ENCODE measurements at places on chromosomes 5 and 9.

- no peak for DNase-seq
These were observed 3.9 kb upstream of the FKTN start for GRCh38 chr9:105554042-105554441.

DNA sequence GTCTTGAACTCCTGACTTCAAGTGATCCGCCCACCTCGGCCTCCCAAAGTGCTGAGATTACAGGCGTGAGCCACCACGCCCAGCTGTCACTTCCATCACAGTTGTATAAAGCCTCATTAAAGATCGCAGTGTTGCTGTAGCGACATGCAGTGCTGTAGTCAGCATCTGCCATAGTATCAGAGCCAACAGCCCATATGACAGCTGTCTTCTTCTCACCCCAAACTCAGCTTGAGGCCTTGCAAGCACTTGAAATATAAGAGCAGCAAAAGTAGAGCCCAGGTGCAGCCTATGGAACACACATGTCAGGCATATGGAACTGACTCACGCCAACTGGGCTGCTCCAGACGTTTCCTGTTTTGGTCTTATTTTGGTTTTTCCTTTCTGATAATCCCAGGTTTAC lies 167.8 kb downstream of the TRIO start:
- DNase-seq: no peak

DNA sequence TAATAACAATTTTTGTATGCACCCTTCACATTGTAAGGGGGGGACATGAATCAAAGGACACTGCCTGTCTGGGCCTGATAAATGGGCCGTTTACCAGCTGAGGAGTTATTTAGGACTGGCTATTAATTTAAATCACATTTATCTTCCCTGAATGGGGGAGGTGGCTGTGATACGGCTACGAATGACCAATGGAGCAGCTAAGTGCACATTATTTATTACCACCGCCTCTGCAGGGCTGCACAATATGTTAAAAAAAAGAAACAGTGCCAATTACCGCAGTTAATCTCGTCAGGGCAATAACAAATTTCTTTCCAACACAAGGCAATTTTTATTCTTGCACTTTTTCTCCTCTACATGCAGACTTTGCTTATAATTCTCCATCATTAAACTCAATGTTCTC lies 318.4 kb downstream of the IRX2 start:
- no peak for DNase-seq

DNA sequence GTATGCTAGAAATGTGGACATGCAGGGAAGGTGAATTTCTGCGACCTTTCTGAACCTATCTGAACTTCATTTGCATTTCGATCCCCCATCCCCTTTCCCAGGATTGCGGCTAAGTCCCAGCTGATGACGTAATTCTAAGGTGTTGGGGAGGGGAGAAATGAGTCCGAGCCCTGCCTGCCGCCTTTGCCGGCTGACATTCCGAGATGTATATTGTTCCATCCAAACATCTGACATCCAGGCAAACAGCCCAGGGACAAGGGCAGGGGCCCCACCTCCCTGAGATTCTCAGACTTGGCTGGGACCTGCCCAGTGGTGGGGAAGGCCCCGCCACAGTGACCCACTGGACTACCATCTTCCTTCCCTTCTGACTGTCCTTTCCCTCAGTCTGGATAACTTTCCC lies 494.6 kb downstream of the ENC1 start:
- DNase-seq: no peak

- DNase-seq: no peak
These were observed 237.7 kb downstream of the MLLT3 start for GRCh38 chr9:20384642-20385041.

- DNase-seq: no peak
These were observed 67.2 kb upstream of the STC2 start for GRCh38 chr5:173395257-173395932.

DNA sequence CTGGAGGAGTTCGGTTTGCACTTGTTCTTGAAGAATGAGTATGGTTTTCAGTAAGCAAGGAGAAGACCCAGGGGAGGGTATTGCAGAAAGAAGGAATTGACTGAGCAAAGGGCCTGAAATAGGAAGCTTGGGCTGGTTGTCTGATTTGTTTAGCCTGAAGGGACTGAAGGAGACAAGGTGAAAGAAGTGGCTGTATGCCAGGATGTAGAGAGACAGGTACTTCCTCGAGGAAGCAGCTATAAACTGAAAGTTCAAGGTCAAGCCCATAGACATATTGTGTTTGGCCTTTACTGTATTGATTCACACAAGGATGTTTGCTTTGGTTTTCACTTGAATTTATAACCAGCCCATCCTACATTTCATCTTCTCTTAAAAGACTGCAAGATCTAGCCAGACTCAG lies 183.1 kb downstream of the PALM2AKAP2 start:
- no peak for DNase-seq

DNA sequence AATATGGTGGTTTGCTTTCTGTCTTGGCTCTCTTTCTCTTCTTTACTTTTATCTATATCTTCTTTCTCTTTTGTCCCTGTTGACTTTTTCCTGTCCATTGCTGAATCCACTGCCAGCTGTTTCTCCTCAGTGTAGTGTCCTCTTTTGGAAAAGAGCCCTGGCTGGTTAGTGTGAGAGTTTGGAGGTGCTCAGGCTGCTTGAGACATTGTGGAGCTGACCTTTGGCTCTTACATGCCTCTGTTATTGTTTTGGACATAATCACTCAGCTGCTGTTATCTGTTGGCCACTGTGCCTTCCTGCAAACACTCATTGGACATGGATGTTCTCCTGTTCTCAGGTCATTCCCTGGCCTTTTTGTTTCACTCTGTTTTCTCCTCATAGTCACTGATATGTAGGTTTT lies 295.4 kb upstream of the RIOK2 start:
- DNase-seq: no peak

- no peak for DNase-seq
These were observed 307.2 kb downstream of the MTRR start for GRCh38 chr5:8176101-8176693.

DNA sequence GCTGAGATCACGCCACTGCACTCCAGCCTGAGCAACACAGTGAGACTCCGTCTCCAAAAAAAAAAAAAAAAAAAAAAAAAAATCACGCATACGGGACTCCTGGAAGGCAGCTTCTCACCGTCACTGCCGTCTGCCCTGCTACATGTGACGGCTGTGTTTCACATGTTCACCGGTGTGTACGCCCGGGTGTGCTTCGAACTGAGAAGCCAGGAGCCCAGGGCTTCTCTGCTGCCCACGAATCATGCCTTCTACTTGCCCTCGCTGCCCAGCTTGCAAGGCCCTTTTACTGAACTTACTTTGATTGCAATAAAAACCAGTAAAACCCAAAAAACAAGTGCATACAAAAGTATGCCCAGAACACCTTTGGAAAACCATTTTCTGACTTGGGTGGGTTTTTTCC lies 5.8 kb upstream of the NKD2 start:
- peak; percentile 4 for DNase-seq

DNA sequence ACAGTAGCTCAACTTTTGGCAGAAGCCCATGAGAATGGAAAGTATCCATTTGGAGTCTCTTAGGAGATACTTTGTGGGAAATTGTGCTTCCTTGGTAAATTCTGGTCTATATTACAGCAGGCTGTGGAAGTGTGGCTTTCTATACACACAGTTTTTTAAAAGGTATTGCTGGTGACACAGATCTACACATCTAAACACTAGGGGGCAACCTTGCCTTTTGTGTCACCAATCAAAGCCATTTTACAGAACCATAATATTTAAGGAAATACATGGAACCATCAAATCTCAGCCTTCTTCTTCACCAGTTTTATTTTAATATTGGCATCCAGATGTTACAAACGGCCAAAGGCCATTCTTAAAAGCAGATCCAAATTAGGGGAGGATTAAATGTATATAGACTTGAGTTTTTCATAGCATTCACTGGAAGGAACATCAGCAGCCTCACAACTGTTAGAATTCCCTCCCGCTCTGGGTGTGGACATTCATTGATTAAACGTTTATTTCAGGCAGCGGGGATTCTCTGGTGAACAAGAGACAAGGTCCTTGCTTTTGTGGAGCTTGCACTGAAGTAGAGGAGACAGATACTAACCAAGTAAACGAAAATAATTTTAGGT lies 132.4 kb upstream of the EPB41L4A start:
- no peak for DNase-seq

GRCh38 chr9:71859939-71860338 lies 51.1 kb downstream of the ABHD17B start:
- no peak for DNase-seq

- DNase-seq: no peak
These were observed 136.8 kb downstream of the ESM1 start for GRCh38 chr5:54848581-54848980.

- no peak for DNase-seq
These were observed 86.6 kb downstream of the GABRA1 start for GRCh38 chr5:161934486-161934885.

- DNase-seq: no peak
These were observed 28.1 kb downstream of the SLC22A4 start for GRCh38 chr5:132322266-132322665.

DNA sequence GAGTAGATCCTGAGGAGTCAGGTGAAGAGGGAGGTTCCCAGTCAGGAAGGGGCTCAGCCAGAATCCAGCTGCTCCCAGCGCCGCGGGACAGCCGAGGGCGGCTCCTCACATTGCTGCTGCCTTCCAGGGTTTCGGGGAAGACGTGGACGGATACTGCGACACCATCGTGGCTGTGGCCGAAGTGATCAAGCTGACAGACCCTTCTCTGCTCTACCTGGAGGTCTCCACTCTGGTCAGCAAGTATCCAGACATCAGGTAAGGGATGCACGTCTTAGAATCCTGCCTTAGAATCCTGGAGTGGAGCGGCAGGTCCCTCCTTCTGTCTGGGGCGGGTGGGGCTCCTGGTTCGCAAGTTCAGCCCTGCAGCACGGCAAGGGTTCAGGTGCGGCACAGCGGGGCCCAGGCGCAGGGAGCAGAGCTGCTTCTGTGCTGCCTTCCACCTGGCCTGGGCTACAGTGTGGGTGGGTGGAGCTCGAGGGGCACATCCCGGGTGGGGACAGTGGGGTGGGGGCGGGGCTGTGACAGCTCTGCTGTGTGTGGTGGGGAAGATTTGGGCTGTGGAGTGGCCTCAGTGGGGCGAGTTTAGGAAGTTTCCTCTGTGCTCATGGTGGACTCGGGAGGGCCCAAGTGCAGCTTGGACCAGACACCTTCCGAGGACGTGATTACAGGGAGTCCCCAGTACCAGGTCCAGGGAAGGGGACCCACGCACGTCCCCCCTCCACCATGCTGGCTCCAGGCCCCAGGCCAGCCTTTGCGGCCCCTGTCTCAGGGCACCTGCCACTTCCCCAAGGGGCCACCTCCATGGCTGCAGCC lies 22.8 kb downstream of the EXOC3 start:
- DNase-seq: peak; percentile 10

GRCh38 chr9:125511789-125512660 lies 195.0 kb downstream of the MAPKAP1 start:
- peak; percentile 16 for DNase-seq

Measured in left colon (tissue), 2 donors.